Nephron progenitor cell (in vitro differentiated cells): ENCODE measurements at places on chromosomes 11 and 22.

DNA sequence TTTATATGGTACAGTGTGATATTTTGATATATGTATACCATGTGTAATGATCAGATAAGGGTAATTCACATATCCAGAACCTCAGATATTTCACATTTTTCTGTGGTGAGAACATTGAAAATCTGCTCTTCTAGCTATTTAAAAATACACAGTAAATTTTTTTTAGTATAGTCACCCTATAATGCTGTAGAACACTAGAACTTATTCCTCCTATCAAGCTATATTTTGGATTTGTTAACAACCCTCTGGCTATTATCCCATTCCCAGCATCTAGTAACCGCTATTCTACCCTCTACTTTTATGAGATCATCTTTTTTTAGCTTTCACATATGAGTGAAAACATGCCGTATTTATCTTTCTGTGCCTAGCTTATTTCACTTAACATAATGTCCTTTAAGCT lies 65.5 kb upstream of the SYT9 start:
- DNase-seq: no peak

DNA sequence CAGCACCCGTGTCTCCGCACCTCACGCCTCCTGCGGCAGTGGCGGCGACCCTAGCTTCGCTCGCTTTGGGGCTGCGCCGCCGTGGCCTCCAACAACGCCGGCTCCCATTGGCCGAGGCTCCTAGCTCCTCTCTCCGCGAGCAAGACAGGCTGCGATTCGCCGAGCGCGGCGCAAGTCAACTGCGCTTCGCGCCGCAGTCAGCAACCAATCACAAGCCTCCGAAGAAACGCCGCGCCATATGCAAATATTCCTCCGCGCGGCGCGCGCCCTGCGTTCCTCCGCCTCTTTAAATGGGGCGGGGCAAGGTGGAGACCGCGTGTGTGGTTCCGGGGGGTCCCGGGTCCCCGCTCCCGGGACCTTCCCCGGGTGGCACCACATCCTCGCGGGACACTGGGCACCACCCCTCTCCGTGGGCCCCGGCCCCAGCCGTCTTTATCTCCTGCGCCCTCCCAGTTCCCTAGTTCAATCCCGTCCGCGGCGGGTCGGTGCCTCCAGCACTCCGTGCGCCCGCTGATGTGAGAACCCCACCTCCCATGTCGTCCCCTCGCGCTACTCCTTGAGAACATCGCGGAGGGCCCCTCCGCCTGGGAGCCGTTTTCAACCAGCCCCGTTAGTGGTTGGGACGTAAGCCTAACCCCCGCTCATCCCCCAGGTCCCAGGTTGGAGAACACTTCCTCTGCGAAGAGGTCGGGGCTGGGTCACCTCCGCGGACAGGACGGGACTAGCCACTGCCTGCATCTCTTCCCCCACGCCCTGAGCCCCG lies at the start of gene NAP1L4:
NAP1L4 (minus strand) TSS at position 96 of the 763 bp plus-strand sequence. CDS start 13,109 bp downstream, outside the sequence.
- DNase-seq: peak; percentile 98

- no peak for DNase-seq
Measured at GRCh38 chr11:46693597-46694012, 6.8 kb downstream of the ARHGAP1 start.

DNA sequence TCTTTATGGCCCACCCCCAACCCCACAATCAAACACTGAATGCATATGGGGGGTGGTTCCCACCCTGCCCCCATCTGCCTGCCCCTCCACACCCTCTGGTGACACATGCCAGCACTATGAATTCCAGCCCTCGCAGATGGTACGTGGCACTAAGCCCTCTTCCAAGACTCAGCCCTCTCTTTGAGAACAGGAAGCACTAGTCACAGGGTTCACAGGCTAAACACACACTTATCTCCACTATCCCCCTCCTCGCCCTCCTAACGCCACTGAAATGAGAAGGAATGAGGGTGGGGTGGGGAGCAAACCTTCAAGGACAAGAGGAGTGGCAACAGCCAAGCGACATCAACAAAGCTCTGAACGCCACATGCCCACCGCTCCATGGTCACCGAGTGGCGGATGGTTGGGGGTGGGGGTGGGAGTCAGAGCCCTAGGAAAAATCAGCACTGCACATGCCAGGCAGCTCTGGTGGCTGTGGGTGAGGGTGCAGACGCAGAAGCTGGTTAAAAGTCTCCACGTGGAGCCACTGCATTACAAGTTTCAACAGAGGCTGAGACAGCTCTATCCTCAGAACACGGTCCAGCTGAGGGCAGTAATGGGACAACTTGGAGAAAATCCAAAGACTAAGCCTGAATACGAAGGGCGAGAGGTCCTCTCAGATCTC lies 33.6 kb downstream of the TMEM184B start:
- no peak for DNase-seq

DNA sequence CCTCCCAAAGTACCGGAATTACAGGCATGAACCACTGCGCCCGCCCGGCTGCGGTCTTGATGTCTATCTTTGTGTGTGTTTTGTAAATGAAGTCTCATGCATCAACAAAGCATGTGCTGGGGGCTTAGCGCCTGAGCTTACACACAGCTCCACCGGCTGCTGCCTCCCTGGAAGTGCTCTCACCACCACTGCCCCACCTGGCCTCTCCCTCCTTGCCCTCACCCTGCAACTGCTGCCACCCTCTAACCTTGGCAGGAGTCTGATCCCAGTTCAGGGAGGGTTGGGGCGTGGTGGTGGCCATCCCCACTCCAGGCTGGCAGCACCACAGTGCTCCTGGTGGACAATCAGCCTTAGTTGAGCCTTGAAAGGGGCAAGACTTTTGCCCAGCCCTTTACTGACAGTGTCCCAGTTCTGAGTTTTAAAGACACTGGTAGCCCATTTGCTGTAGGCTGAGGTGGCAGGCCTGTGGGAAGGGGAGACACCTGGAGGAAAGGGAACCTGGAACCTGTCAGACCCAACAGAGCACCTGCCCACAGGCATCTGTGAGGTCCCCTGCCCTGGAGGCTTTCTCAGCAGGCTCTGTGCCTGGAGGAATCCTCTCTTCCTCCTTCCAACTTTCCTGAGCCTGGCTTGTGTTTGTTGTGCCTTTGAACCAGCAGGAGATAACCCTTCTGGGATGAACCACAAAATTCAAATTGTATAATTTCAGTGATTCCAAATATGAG lies 42.4 kb upstream of the WEE1 start:
- no peak for DNase-seq

- DNase-seq: no peak
Measured at GRCh38 chr11:72918851-72919250, 104.6 kb downstream of the ATG16L2 start.

GRCh38 chr11:65401073-65401802 lies 14.8 kb downstream of the FRMD8 start:
- no peak for DNase-seq

DNA sequence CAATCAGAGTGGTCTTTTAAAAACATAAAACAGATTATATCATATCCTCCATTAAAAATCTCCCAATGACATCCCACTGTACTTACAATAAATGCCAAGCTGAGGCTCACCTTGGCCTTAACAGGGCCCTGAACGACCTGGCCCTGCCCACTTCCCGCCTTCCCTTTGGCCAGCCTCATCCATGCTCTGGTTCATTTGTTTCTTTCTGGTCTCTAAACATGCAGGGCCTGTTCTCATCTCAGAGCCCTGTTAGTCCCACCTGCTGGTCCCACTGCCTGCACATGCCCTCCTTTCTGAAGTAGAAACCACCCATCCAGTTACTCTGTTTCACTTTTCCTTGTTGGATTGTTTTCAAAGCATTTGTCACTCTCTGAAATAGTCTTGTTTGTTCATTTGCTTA lies 227.4 kb downstream of the INSC start:
- no peak for DNase-seq

- DNase-seq: no peak
Measured at GRCh38 chr22:48001101-48001500, 1238.7 kb downstream of the TBC1D22A start.

DNA sequence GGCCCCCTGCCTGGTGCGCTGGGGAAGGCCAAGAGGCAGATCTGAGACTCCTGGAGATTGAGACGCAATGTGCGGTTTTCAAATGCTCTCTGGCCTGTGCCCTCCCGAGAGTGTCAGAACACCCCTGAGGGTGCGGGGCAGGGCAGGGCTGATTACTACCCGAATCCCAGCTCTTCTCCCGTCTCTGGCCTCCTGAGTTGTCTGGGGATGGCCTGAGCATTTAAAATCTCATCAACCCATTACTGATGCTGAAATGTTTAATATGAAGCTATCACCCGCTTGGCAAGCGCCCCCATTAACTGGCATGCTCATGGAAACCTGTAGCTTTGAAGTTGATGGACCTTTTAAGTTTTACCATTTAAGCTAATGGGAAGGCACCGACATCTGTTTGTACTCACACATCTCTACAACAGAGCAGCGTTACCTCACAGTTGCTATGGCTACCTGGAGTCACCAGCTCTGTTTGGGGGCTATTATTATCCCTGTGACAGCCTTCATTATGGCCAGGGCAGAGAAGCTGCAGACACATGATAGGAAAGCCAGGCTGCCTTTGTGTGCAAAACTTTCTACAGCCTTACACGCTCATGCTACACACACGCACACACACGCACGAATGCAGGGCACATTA lies 3.6 kb upstream of the MB start:
- no peak for DNase-seq

DNA sequence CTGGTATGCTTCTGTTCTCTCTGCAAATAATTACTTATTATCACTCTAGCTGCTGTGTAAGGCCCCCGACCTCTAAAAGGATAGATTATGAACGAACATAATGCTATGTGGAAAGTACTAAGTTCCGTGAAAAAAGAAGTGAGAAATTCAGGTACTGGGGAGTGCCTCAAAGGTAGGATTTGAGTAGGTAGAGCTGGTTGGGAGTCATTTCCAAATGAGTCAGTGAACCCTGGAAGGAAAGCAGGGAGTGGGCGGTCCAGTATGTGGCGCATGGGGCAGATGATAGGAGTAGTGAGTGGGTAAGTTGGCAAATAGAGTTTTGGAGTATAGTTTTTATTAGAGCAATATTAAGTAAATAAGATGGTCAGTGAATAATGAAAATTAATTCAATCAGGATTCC lies 2.4 kb downstream of the ZC3H12C start:
- DNase-seq: no peak

GRCh38 chr22:19734837-19735382 lies 11.6 kb downstream of the GP1BB start:
- DNase-seq: no peak

GRCh38 chr11:64040684-64041322 lies 5.1 kb downstream of the FLRT1 start:
- DNase-seq: peak; percentile 41

- no peak for DNase-seq
Measured at GRCh38 chr22:40031766-40032470, 37.2 kb downstream of the FAM83F start.

DNA sequence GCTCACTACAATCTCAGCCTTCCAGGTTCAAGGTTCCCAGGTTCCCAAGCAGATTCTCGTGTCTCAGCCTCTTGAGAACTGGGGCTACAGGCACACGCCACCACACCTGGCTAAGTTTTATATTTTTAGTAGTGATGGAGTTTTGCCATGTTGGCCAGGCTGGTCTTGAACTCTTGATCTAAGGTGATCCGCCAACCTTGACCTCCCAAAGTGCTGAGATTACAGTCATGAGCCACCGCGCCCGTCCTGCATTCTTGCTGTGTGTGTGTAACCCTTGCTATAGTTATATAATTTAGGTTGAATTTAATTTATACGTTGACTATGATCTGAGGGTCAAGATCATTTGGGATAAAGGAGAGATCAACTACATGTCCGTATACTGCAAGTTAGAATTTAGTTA lies 29.3 kb upstream of the ROBO3 start:
- no peak for DNase-seq

DNA sequence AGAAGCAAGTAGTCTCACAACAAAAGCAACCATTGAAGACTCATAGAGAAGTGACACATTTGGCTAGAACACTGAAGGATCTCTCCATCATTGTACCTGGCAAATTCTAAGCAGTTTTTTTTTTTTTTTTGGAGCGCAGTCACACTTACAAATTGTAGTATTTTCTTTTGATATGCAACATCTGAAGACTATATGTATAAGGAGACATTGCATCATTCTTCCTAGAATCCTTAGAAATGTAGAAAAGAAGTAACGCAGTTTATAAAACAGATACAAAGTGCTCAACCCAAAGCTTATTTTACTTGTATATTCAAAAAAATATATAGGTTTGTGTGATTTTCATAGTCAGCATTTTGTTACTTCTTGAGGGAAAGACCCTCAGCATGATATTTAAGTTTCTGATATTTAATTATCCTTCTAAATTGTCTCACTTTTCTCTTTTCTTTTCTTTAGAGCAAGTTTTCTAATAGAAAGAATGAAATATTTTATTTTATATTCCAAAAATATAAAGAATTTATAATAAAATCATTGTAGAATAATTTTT lies 20.0 kb downstream of the KDM4D start:
- DNase-seq: no peak

GRCh38 chr11:28346209-28346608 lies 238.0 kb downstream of the METTL15 start:
- no peak for DNase-seq

- no peak for DNase-seq
Measured at GRCh38 chr11:111307472-111308108, 9.2 kb downstream of the POU2AF3 start.

- DNase-seq: no peak
Measured at GRCh38 chr11:44784436-44784760, 57.6 kb downstream of the TSPAN18 start.

- DNase-seq: no peak
Measured at GRCh38 chr11:30360741-30361140, 37.8 kb downstream of the ARL14EP start.

DNA sequence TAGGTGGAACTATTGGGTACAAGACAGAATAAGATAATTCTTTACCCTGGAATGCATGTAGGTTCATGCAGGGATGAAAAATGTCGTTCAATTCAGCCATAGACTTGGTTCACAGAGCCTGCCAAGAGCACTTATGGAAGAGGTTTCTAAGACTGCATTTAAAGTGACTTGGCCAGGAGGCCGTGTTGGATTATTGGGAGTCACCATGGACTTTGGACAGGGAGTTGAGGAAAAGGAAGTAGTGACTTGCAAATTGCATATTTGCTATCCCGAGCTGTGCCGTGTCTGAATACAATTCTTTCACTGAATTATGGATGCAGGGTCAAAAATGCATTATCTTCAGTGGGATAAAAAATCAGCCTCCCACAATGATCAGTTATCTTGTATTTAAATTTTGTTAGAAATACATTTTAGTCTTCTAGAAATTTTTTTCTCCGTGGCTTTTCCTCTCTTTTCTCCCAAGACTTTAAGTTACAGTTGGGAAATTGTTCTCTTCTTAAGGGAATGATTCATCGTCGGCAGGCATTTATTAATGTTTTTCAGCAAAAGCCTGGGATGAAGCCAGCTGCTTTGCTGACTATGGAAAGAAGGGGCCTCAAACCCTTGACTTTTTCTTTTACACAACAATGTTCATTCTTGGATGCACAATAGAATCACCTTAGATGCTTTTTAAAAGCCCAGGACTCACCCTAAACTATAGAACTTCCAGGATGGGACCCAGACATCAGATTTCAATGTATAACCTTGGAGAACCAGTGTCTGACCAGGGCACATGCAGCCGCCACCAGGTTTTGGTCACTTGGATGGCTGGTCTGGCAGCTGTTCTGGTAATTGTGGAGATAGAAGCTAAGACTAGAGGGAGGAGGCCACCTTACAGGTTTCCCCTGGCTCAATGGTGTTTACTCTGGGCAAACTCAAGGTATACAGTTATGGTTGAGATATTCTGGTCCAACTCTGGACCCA lies 70.8 kb downstream of the FAT3 start:
- no peak for DNase-seq
